ENCODE measurements at places on chromosomes 13 and 19. TPM values are rescaled to one million over a fixed set of nuclear protein-coding genes. Genes with fewer than 3 reads are reported as not detected.

GRCh38 chr19:40365613-40366401 is 17.3 kb downstream of the PLD3 start:
- no peak for DNase-seq

DNA sequence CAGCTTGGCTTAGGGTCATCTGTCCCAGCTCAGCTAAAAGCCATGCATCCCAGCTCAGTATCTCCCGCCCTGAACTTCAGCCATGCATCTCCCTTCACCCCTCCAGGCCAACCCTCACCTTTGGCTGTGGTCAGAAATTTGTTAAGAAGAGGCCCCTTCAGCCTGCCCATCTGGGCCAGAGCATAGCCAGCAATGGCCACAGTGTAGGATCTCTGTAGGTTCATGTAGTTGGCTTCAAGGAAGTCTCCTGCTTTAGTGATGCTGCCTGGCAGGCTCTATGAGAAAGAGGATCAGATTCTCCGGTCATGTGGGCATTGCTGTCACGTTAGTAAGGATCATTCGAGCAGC is 16.6 kb upstream of the TNFSF14 start:
- DNase-seq, result no peak

GRCh38 chr19:30587869-30588268 is 215.7 kb downstream of the ZNF536 start:
- no peak for DNase-seq

The ZNF14 gene
- 2.7 TPM for total RNA-seq

GRCh38 chr19:14425696-14426138 is 6.6 kb upstream of the DDX39A start:
- DNase-seq, result no peak

GRCh38 chr13:93174260-93174659 is 52.3 kb upstream of the GPC6 start:
- DNase-seq, result no peak

The IZUMO2 gene
- not detected for total RNA-seq

The MAST1 gene
- 0.88 TPM for total RNA-seq

The C19orf33 gene
- 300 TPM for total RNA-seq

- DNase-seq, result no peak
These were observed 18.9 kb downstream of the TGFB1 start for GRCh38 chr19:41334793-41335192.

The RASIP1 gene
- total RNA-seq, result 4.8 TPM

DNA sequence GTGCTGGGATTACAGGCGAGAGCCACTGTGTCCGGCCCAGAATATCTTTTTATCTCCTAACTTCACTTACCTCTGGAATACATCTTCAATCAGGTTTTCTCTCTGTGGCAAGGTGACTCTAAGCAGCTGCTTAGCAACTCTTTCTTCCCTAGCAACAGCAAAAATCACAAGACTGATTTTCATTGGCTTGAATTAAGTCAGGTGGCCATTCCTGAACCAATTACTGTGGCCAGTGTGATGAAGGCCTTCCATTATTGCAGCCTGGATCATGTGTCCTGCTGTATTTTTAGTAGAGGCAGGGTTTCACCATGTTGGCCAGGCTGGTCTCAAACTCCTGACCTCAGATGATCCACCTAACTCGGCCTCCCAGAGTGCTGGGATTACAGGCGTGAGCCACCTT is 9.0 kb upstream of the LTBP4 start:
- DNase-seq, result no peak

GRCh38 chr13:71759651-71760511 is 107.1 kb downstream of the DACH1 start:
- no peak for DNase-seq

- no peak for DNase-seq
These were observed 4.0 kb upstream of the PNMA8B start for GRCh38 chr19:46499692-46500091.

- no peak for DNase-seq
These were observed 2.3 kb upstream of the RNF225 start for GRCh38 chr19:58392945-58393724.

DNA sequence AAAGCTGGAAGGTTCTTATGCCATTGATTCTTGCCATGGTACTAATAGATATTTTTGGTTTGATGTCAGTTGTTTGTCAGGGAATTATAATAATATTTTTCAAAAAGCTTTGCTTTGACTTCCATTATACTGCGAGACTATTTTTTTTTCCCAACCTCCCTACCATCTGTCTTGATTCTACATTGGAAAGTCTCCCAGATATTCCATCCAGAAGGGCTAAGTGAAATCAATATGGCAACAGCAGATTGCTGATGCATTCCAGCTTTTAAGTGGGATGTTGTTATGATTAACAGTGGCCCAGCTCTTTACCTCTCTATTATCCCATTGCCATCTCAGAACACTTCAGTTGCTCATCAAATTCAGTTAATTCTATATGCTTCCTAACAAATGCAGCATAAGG is 247.4 kb downstream of the OXGR1 start:
- no peak for DNase-seq

- no peak for DNase-seq
These were observed 7.1 kb upstream of the ACTN4 start for GRCh38 chr19:38640368-38640767.

The RXFP2 gene
- not detected for total RNA-seq

DNA sequence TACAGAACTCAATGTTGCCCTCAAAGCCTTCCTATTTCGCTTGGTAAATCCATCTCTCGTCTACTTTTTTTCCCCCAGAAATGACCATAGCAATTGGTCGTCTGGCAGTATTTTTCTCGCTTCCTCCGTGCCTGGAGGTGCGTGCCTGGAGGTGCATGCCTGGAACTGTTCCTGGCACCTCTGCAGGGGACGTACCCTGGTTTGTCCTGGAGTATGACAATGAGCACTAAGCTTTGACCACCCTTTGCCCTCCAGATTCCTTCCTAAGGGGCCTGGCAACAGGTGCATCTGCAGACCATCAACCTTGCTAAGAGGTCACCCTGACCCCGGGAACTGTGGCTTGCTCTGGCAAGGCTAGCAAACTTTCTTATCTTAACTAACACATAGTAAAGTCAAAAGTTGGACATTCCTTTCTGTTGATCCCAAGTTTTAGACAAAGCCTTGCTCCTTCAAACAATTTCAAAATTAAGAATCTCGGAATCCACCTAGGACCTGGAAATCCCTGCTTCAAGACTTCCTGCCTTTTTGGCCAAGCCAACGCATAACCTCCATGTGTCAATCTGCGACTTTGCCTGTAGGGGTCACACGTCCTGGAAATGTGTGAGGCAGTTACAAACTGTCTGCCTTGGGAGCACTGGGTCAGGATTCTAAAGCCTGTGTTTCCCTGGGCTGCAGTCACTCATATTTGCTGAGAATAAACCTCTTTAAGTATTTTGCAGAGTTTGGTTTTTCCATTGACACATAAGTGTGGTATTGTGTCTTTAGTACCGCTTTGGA is 28.8 kb upstream of the TUBGCP3 start:
- no peak for DNase-seq

The KISS1R gene
- not detected for total RNA-seq

DNA sequence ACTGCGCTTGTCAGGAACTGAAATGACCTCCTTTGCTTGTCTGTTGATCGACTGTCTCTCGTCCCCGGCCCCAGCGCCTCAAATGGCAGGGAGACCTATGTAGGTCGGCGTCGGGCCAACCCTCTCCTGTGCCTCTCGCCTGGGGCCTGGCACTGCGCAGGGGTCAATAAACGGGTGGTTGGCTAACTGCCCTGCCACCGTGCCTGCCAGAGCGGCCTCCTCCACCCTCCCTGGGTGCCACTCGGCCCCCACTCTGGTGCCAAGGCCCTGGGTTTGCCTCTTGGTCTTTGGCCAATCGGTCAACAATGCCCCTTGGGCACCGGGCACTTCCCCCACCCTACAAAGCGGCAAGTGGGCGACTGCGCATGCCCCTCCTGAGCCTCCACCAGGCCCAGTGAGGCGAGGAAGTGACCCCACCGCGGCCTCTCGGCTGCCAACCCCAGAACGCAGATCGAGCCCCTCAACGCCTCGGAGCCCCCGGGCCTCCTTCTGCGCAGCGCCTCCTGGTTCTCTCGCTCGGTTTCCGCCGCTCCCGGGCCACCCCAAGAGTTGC is 1.1 kb downstream of the KEAP1 start:
- DNase-seq, result no peak

- DNase-seq, result no peak
These were observed 62.6 kb downstream of the STK24 start for GRCh38 chr13:98514288-98514687.
